NCI-H446 (cell line): ENCODE measurements at places on chromosomes 3 and 15.

DNA sequence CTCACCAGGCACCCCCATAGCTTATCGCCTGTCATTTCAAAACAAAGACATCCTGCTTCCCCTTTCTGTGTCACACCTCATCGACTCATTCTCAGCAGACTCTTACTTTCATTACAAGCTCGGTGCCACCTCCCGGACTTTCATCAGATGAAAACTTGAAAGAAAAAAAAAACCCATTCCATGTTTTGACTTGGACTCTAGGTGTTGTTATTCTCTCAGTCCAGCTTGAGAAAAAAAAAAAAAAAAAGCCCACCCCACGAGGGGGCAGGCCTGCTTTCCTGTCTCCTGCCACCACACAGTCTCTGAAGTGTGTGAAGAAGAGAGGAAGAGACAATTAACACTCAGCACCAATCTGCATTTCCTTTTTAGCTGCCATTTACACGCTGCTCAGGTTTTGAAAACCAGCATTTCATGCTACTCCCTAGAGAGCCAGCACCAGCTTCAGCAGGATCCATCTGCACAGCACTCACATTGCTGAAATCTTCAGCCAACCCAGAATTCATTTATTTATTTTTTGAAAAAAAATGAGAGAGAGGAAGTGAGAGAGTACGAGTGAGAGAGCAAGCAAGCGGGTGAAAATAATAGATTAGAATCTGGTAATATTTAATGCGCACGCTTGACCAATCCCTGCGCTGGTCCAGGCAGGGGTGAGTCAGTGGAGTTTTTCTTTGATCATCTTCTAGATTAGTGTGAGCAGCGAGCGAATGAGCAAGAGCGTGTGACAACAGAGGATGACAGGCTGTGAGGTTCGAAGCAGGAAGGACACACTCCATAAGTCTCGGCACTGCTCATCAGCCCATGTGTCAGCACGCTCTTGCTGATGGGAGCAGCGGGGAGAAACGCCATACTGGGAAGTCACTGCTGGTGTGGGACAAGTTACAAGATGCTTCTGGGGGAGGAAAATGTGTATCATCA lies 23.5 kb downstream of the ZNF80 start:
- no peak for DNase-seq

DNA sequence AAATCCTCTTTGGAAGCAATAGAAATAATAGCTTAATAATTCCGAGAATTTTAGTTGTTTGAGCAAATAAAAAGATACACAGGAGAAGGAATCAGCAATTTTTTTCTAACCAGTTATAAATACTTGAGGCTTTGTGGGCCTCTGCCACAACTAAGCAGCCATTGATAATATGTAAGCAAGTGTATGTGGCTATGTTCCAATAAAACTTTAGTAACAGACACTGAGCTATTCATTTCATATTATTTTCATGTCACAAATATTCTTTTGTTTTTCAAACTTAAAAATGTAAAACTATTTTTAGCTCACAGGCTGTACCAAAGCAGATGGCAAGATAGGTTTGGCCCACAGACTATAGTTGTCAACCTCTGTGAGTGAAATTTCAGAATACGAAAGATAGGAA lies 85.7 kb downstream of the MSL2 start:
- no peak for DNase-seq

DNA sequence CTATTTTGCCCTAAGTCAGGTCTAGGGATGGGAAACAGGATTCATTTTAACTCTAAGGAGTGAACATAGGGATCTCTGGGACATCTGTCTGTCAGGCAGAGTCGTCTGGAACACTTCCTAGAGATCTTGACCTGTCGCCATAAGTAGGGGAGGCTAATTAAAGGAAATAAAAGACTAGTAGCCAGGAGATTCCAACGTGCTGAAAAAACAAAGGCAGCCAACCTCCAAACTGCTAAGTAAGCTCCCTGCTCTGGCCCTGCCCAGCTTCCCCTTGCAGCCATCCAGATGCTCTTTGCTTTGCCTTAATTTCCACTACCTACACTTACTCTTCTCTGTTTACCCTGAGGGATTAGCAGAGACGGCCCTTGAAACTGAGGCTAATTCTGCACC lies 18.4 kb upstream of the TSEN2 start:
- no peak for DNase-seq

DNA sequence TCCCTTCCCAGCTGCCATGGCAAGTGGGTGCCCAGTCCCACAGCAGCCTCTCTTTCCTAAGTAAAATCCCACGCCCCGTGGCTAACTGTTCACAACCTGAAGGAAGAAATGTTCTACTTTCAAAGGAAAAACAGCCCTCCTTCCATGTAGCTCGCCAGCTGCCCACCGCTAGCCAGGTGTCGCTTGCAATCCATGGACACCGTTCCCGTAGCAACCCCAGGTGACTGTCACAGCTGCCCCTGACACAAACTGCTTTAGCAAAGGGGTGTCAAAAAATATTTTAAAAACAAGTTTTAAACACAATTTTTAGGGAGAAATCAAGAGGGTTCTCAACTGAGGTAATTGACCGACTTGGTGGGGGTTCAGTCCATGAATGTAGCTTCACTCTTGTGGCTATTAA lies 21.0 kb upstream of the CGNL1 start:
- DNase-seq: no peak

DNA sequence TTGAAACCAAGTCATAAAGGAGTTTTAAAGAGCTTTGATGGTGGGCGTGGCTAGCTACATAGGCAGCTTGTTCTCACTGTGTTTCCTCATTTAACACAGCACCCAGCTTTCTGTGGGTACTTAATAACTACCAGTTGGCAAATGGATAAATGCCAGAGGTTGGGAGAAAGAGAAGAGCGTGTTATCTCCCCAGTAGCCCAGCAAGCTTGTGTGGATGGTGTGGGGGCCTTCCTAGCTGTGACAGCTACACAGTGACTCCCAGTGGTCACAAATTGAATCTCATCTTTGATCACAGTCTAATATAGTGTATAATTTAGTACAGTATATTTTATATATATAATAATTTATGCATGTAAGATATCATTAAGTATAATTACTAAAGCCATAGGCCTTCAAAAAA lies 984.1 kb downstream of the EPHA3 start:
- DNase-seq: peak; percentile 45

- DNase-seq: no peak
These were observed 12.6 kb upstream of the STARD5 start for GRCh38 chr15:81336568-81336967.

DNA sequence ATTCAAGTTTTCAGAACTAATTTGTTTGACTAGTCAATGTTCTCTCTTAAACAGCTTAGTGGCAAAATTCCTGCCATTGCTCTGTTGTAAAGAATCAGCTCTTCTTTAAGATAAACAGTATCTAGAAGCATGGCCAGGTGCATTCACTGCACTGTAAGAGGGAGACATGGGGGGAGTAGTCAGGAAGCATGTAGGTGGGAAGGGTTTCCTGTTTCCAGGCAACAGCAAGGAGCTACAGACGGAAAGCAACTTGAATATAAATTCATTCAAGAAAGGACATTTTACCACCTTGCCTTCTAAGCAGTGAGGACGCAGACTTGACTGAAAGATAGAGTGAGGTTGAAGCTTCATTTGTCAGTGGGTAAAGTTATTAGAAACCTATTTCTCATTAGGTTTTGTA lies 55.3 kb downstream of the BBX start:
- DNase-seq: no peak

DNA sequence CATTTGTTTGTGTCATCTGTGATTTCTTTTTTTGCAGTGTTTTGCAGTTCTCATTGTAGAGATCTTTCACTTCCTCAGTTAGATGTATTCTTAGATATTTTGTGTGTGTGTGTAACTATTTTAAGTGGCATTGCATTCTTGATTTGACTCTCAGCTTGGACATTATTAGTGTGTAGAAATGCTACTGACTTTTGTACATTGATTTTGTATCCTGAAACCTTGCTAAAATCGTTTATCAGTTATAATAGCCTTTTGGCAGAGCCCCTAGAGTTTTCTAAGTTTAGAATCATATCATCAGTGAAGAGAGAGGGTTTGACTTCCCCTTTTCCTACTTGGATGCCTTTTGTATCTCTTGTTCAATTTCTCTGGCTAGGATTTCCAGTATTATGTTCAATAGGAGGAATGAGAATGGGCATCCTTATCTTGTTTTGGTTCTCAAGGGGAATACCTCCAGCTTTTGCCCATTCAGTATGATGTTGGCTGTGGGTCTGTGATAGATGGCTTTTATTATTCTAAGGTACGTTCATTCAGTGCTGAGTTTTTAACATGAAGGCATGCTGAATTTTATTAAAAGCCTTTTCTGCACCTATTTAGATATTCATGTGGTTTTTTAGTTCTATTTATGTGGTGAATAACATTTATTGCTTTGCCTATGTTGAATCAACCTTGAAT lies 211.7 kb downstream of the MBNL1 start:
- DNase-seq: no peak

DNA sequence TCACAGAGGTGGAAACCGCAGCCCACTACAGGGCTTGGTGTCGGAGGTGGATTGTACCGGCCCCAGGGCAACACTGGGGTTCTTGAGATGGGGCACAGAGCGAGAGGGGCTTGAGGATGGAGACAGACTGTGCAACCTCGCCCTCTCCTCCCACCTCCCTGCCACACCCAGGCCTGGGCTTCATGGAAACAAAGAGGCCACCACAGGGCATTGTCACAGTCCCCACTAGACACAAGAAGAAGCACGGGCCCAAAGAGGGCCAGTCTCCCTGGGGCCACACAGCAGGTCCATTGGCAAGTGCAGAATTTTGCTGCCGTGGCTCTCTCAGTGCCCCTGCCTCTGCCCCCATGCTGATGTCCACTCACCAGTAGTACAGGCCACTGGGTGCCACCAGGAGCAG lies 4.1 kb upstream of the CALML4 start:
- no peak for DNase-seq

DNA sequence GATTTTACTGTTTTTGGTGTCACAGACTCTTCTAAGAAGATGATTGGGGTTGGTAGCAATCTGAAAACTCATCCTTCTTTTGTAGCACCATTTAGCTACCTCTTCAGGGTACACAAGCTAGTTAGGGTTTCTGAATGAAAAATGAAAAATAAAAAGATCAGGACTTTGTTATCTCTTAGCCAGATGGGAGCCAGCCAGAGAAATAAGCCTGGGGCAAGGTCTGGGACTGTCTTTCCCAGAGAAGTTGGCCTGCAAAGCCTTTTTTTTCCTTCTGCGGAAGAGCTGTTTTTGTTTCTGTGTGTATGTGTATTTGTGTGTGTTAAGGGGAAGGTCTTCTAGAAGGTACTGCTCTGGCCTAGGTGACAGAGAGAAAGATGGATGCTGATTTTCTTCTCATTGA lies 150.7 kb upstream of the AGTR1 start:
- no peak for DNase-seq

DNA sequence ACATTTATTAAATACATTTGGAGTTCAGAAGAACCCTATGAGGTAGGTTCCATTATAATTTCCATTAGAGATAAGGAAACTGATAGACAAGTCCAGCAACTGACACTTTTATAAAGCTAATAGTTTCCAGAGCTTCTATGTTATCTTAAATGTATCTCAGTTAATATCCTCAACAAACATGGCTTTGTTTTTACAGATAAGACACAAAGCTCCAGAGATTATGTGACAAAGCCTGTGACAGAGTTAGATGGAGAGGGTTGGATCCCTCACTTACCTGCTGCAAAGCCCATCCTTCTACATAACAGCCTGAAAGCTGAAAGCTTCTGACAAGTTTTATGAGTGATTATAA lies 473 bp upstream of the COMMD2 start:
- DNase-seq: no peak

DNA sequence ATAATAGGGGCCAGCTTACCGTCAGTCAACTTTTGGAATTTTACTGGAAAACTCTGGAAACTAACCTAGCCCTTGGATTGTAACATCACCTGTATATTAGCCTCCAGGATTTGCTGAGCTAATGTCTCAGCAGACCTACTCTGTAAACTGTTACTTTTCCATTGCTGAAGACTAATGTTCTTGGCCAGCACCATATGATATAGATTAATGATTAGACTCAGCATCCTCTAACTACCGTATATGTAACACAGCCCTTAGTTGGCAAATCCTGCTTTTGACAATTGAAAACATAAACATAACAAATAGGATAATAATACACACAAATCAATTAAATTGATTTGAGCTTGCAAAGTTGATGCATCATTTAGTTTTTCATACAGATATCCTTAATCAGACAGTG lies 26.6 kb upstream of the GBE1 start:
- DNase-seq: no peak

DNA sequence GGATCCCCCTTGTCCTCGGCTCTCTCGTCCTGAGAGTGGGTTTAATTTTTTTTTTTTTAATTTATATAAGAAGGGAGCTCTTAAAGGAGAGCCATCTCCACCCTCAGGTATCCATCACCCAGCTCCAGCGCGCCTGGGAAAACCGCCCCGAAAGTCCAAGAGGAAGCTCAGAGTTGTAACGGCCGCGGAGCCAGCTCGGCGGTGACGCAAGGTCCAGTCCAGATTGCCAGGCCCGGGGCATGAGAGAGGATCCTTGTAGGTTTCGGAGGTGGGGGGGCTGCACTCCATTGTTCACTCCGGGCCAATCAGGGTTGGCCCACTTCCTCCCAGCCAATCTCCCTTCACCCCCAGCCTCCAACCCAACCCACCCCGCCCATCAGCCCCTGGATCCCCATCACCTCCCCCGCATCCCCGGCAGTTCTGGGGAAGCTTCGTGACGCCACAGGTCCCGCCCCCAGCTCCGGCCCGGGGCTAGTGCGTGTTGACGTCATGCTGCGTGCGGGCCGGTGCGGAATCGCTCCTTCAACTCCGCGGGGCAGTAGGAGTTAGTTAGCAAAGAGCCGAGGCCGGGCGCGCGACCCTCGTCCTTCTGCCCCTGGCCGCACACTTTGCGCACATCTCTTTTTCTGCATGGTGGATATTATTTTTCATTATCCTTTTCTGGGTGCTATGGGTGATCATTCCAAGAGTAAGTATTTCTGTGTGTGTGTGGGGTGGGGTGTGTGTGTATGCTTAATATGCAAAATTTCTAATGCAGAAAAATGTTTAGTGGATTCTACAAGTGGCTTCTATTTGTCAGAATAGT lies at the start of gene ISL2:
ISL2 (plus strand) TSS at position 520 of the 805 bp plus-strand sequence; CDS start at position 631, 111 bp downstream.
- DNase-seq: peak; percentile 90

- DNase-seq: no peak
These were observed 92.7 kb upstream of the PLXND1 start for GRCh38 chr3:129699199-129699598.

DNA sequence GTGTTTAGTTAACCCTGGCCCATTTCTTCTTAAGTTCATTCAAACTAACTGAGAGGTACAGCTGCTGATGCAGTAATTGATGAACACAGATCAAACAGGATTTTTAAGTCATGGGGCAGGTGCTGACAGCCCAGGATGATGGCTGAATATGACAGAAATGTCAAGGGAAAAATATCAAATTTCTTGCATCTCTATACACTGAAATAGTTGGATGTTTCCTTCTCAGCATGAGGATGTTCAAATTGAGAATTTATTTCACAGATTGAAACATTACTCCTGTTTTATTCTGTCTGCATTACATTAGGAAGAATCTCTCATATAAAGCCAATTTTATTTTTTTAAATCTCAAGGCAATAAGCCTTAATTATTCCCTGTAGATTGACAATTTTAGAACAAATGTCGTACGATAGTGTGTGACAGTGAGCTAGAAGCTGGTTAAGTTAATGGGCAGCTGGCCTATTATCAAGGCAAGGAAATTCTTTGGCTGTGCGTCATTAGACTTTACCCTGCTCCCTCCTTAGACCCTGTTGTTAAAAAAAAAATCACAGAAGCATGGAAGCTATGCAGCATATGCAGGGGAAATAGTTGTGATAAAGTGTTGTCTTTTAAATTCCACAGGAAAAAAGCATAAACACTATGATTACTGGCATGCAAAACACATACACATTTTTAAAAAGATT lies 183.8 kb upstream of the KCNMB2 start:
- peak; percentile 91 for DNase-seq

- no peak for DNase-seq
These were observed 245.6 kb downstream of the ADAMTS17 start for GRCh38 chr15:100096248-100096600.
